ENCODE measurements at places on chromosomes 2 and 18.
A peak's percentile ranks its signal among the peaks of the same experiment; 100 is the strongest.

- DNase-seq, result peak; percentile 11
These were observed 908 bp downstream of the ERLEC1 start for GRCh38 chr2:53787614-53788289.

DNA sequence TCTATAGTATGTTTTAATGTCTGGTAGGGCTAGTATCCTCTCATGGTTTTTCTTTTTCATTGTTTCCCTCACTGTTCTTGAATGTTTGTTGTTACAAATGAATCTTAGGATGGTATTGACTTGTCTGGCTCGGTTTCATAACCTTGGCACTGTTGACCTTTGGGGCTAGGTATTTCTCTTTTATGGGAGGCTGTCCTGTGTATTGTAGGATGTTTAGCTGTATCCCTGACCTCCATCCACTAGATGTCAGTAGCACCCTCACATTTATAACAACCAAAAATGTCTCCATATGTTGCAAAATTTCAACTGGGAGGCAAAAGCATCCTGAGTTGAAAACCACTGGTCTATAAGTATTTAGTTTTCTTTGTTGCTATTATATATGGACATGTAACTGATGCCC, 7.0 kb upstream of the AOX1 start:
- DNase-seq, result no peak

- DNase-seq, result no peak
These were observed 101.5 kb downstream of the SCG2 start for GRCh38 chr2:223500709-223501108.

DNA sequence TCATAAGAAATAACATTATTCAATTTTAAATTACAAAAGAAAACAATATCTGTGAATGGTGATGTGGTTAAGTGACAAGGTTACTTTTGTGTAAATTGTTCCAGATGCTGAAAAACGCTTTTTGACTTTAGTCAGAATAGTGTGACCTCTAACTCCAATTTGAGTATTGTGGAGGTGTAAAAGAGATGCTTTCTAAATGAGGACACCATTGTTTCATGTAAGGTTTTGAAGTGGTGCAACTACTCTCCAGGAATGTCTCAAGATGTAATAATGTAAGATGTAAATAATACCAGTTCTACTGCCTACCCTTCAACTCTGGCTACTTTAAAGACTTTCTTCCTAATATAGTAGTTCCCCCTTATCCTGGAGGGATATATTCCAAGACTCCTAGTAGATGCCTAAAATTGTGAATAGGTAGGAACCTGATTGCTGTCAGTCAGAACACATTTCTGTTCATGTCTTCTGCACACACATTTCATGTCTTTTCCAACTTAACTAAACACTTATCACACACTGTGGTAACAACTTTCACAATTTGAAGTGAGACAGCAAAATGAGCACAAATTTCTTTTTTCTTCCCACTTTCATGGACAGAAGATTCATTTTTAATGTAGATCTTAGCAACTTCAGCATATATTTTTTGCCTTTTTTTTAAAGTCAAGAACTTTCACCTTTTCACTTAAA, 39.1 kb upstream of the PPP1R1C start:
- DNase-seq, result no peak

DNA sequence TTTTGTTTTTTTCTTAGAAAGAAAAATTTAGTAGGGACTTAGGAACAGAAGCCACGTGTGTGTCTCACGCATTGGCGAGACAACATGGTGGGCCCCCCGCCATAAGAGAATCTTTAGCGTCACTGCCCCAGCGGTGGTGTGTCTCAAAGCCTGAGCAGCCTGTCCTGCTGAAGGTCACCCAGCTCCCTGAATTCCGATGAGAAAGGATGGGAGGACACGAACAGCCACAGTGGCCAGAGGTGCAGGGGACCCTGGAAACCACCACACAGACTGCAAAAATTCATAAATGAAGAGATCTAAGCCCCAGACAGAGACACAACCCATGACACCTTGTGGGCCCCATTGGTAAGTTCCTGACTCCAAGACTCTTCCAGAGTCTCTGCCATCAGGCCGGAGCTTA, 266.1 kb upstream of the RAB6C start:
- DNase-seq, result no peak

- no peak for DNase-seq
These were observed 109.1 kb downstream of the RIF1 start for GRCh38 chr2:151518802-151519201.

DNA sequence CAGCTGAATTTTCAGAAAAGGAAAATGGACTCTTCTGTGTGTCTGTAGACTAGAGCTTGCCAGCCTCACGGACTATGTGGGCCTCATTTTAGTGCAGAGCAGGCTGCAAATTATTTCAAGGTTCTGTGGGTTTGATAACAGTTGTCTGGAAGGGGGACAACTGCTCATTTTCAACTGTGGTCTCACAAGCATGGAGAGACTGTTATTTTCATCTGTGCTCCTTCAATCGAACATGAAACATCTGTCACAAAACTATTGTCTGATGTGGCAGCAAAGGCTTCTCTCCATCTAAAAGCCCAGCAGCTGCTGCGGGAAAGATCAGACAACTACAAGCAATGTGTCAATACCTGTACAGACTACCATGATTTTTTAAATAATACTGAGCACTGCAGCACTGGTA, 211.8 kb downstream of the LRRTM4 start:
- DNase-seq, result no peak

- no peak for DNase-seq
These were observed 10.2 kb downstream of the RAB10 start for GRCh38 chr2:26043862-26044696.

DNA sequence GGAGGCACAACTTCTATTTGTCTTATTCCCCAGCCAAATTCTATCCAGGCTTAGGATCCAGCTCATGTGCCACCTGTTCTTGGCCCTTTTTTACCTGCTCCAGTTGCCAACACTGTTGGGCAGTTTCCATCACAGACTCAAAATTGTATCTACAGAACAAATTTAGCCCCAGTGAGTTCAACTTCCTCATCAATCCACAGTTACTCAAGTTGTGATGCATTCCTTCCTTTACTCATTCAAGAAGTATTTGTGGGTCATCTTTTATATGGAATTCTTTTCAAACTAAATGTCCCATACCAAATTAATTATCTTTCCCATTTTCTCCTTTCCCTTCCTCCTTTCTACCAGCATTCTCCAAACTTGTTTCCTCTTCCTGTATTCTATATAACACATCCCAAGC, 12.7 kb upstream of the DDX18 start:
- no peak for DNase-seq

- no peak for DNase-seq
These were observed 29.5 kb downstream of the RMC1 start for GRCh38 chr18:23532848-23533247.

GRCh38 chr2:64404002-64404731, 49.8 kb upstream of the LGALSL start:
- DNase-seq, result no peak

- DNase-seq, result no peak
These were observed 43.0 kb upstream of the SLC1A4 start for GRCh38 chr2:64945973-64946768.

- peak; percentile 39 for DNase-seq
These were observed 500 bp downstream of the LIMS1 start for GRCh38 chr2:108534584-108535356.

DNA sequence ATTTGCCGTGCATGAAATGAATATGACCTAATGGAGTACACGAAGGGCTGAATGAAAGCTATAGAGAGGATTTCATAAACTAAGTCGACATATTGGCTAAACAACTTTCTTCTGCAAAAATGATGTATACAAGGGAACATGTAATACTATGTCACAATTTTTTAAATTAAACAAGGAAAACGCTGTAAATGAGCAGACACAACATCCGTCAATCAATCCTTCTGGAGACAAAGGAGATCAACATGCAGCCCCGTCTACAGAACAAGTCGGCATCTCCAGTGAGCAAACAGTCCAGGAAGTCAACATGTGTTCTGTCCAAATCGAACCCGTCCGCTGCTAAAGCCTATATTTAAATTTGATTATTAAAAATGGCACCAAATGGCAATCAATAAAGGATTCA, 180.8 kb downstream of the TCF4 start:
- peak; percentile 46 for DNase-seq

DNA sequence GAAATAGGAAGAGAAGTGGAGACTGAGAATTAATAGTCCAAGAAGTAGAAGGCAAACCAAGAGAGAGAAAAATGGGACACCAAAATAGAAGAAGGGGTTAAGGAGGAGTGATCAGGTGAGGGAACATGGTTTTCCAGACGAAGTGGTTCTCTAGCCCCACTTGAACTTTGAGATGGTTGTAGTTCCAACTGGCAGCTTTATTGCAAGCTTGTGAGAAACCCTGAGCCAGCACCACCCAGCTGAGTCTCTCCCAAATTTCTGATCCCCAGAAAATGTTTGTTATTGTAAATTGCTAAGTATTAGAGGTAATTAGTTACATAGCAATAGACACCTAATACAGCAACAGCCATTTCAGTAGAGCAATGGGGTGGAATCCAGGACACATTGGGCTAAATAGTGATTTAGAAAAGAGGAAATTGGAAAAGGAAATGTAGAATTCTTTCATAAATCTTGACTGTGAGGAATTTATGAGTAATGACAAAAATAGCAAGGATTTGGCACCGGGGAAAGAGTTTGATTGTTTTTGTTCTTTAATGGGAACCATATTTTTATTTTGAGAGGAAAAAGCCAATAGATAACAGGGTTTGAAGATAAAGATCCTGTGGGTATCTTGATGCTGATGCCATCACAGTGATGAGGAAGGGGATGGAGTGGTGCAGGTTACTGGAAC, 62.1 kb upstream of the XDH start:
- no peak for DNase-seq

- peak; percentile 50 for DNase-seq
These were observed 12.0 kb upstream of the NTSR2 start for GRCh38 chr2:11681722-11682589.

- no peak for DNase-seq
These were observed 94.1 kb upstream of the OTOS start for GRCh38 chr2:240234503-240234951.

DNA sequence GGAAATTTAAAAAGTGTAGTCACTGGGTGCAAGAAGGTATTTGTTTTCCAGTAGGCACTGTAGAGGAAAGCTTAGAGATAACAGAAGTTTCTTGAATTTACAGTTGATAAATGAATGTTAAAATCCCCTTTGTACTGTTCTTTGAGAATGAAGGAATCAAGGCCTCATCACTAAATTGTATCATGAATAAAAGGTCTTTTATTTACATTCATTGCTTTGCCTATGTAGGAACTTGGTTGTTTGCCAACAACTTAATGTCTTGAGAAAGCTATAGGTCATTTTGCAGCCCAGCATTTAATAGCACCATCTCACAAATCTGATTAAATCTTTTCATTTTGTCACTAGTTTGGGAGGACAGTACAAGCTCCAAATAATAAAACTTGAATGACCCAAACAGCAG, 213.9 kb upstream of the ITGA4 start:
- no peak for DNase-seq

DNA sequence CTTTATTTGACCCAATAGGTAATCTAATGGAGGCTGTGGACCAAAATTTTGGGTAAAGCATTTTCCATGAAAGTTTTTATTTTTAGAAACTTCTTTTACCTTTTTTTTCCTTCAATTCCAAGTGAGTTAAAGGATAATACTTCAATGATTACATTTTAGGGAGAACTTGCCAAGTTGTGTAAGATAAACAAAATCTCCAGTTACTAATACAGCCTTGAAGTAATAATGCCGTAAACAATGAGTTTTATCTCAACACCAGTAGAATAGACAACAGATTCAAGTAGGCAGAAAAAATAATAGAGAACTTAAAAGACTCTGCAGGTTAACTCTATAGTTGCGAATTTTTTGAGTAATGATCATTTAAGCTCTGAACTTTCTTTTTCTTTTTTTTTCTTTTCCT, 807.4 kb downstream of the CNTNAP5 start:
- no peak for DNase-seq

- peak; percentile 43 for DNase-seq
These were observed 782 bp downstream of the MTA3 start for GRCh38 chr2:42569116-42569711.

- DNase-seq, result no peak
These were observed 108.9 kb downstream of the MGAT5 start for GRCh38 chr2:134362740-134363139.

- DNase-seq, result no peak
These were observed 182.6 kb downstream of the GRB14 start for GRCh38 chr2:164438490-164439205.

GRCh38 chr2:187654535-187654934, 100.3 kb upstream of the TFPI start:
- DNase-seq, result peak; percentile 76

- no peak for DNase-seq
These were observed 319.2 kb upstream of the LRATD1 start for GRCh38 chr2:14313341-14313740.

DNA sequence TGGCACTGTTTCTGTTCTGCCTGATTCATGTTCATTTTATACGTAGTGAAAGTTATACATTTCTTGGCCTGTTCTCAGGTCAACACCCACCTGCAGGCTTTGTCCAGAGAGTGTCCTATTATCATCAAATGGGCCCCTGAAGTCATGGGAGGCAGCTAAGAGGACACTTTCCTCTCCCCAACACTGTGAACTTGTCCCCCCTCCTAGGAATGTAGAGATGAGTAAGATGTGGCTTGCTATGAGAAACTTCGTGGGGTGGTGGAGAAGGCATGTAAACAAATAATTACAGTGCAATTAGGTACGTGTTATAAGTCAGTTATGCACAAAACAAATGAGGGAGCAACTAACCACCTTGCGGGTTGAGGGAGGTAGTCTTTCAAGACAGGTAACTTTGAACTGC, 57.9 kb downstream of the COL4A3 start:
- no peak for DNase-seq

DNA sequence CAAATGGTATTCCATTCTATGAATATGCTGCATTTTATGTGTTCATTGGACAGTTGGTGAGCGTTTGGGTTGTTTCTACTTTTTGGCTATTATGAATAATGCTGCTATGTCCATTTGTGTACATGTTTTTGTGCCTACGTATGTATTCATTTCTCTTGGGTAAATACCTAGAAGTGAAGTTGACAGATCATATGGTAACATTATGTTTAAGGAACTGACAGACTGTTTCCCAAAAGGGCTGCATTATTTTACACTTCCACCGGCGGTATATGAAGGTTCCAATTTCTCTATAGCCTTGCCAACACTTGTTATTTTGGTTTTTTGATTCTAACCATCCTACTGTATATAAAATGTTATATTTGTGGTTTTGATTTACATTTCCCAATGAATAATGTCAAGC, 703.9 kb upstream of the CDH2 start:
- DNase-seq, result no peak

GRCh38 chr2:105768176-105768575, 23.5 kb downstream of the NCK2 start:
- no peak for DNase-seq

DNA sequence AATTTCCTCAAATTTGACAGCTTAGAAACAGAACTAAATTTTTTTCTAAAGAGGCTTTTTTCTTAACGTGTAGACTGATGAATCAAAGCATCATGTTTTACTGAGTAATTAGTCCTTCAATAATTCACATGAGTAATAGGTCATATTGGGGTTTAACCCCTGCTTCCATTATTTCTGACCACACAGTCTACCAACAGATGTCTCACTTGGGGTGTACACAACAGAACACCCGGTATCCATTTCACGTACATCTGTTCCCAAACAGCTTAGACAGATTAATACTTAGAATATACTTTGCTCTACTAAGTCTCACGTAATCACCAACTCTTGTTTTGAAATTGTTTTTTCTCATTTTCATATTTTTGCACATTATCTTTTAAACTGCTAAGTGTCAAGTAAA, 14.8 kb downstream of the CERKL start:
- DNase-seq, result no peak

All from NCI-H345 (cell line).